Fibroblast of skin of right quadriceps (primary cell): ENCODE measurements at places on chromosomes 1 and 21.

GRCh38 chr1:184941735-184942134 is 32.6 kb downstream of the NIBAN1 start:
- no peak for DNase-seq

DNA sequence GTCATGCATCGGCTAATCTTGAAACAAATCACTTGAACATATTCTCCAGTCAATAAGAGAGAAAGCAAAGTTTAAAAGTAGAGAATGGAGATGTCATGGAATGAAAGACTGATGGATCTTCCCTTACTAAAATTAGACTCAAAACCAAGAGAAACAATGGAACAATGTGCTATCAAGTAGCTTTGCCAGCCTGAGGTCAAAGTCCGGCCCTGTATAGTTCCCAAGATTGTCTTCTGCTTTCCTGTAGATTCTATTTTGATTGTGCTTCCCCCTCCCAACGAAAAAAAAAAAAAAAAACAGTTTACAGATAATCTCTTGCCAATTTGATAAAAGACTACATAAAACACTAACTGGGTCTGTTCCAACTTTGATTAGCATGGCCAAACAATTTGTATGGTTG is 40.8 kb upstream of the KIRREL1 start:
- DNase-seq = no peak

GRCh38 chr1:59401581-59401980 is 104.7 kb downstream of the FGGY start:
- peak; percentile 34 for DNase-seq

DNA sequence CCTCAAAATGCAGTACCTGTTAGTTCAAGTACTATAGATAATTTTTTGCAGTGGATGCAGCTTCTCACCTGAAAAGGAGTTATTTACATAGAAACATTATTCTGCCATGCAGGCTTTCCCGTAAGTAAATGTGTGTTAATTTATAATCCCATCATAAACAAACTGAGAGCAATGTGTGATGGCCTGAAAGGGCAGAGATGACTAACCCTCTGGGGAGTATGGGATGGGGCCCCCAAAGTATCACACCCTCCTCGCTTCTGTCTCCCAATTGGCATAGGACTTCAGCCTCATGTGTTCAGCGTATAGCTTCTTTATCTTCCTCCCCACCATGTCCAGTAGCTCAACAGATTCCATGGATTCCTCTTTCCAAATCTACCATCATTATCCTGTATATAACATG is 7.6 kb downstream of the HMGCL start:
- no peak for DNase-seq

DNA sequence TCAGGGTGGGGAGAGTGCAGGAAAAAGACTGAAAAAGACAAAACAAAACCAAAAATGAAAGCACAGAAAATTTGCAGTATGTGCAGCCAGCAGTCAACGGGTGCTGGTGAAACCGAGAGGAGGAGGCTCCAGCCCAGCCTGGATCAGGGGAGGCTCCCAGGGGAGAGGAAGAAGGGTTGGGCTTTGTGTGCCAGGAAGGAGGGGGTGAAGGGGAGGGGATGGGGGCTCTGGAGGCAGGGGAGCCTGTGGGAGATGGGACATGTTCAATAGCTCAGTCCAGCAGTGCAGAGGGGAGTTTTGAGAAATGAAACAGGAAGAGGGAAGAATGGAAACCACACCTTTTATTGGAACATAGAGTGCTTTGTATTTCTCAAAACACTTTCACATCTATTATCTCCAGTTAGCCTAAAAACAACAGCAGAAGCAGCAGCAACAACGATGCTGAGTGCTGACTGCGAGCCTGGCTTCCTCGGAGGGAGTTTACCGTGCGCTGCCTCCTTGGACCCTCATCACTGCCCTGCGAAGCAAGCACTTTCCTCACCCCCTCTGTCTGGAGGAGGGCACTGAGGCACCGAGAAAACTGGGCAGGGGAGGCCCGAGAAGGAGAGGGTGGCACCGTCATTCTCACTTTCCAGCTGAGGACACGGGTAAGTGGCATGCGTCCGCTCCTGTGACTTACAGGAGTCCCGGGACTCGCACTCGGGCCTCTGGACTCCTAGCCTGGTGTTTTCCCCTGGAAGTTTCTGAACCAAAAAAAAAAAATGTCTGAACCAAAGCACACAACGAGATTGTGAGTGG is 62.9 kb downstream of the MDM4 start:
- DNase-seq = no peak

- DNase-seq = no peak
Measured at GRCh38 chr1:1826356-1827088, 48.3 kb upstream of the NADK start.

GRCh38 chr1:200653022-200653462 is 16.7 kb downstream of the DDX59 start:
- DNase-seq = no peak

GRCh38 chr1:44072204-44072603 is 40.9 kb upstream of the SLC6A9 start:
- peak; percentile 92 for DNase-seq

- no peak for DNase-seq
Measured at GRCh38 chr1:76106251-76106650, 31.7 kb downstream of the ST6GALNAC3 start.

GRCh38 chr1:157431751-157432150 is 120.6 kb downstream of the FCRL5 start:
- DNase-seq = peak; percentile 1

DNA sequence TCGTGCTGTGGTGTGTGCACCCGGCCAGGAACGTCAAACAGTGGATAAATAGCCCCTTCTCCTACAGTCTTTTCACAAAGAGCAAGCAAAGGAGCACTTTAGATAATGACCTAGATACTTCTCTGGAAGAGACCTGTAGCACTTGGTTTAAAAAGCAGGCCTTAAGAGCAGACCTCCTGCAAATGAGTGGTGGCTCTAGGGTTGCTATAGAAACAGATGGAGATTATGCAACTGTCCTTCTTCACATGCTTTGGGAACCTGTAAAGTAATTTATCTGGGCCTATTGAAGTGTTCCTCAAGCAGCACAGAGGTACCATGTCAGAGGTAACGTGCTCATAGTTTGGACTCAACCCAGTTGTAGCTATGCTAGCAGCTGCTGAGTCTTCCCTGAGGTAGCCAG is 208.2 kb upstream of the KIAA0040 start:
- no peak for DNase-seq

GRCh38 chr21:31576428-31576827 is 83.1 kb upstream of the SOD1 start:
- DNase-seq = peak; percentile 27

DNA sequence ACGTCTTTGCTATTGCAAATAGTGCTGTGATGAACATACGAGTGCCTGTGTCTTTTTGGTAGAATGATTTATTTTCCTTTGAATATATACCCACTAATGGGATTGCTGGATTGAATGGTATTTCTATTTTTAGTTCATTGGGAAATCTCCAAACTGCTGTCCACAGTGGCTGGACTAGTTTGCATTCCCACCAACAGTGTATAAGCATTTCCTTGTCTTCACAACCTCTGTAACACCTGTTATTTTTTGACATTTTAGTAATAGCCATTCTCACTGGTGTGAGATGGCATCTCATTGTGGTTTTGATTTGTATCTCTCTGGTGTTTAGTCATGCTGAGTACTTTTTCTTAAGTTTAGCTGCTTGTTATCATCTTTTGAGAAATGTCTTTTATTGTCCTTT is 215.0 kb downstream of the FMN2 start:
- DNase-seq = peak; percentile 77

DNA sequence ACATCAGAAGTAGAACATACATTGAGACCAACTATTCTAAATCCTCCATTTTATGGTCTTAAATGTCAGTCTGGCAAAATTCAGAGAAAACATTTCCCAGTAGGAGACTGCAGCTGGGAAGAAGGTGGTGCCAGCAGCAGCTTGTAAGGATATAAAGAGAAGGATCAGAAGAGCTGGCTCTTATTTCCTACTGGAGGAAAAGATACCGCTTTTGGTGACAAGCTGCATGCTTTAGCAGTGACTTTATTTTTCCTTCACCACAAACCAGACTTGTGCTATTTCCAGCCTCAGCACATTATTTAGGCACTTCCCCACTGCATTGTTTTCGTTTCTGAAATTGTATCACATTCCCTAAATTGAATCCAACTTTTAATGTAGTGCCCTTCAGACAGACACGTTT is 28.4 kb downstream of the RNF11 start:
- peak; percentile 95 for DNase-seq

DNA sequence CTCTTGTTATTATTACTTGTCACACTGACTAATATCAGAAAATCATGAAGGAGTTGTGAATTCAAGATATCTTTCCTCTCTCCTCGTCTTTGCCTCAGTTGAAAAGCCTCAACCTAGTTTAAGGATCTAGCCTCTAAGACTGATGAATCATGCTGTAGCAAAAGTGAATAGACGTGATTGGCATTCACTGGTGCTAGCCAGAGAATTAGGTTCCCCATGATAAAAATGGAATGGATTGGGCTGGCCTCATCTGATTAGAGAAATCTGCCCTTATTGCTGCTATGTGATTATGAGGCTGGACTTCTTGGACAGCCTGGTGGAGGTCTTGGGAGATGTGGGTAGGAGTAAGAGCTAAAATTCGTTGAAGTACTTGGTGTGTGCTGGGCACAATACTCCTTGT is 208.2 kb downstream of the BACH1 start:
- DNase-seq = no peak

DNA sequence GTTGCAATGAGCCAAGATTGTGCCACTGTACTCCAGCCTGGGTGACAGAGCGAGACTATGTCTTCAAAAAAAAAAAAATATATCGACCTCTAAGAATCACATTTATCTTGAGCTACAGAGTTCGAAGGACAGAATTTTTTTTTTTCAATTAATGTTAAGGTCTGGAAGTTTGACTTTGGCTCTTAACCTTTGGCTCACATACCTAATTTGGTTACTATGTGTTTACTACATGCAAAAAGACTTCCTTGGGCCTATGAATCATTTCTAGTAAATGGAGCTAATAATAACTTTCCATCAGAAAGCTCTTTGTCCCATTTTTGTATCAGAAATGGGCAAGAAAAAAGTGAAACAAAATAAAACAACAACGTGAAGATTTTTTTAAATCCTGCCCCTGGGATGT is 351.2 kb downstream of the SMYD3 start:
- peak; percentile 61 for DNase-seq

DNA sequence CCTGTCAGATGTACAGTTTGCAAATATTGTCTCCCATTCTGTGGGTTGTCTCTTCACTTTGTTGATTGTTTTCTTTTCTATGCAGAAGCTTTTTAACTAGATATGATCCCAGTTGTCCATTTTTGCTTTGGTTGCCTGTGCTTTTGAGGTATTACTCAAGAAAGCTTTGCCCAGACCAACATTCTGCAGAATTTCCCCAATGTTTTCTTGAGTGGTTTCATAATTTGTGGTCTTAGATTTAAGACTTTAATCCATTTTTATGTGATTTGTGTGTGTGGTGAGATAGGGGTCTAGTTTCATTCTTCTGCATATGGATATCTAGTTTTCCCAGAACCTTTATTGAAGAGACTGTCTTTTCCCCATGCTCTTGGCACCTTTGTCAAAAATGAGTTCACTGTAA is 116.9 kb downstream of the DUSP10 start:
- DNase-seq = no peak

GRCh38 chr1:29803486-29803885 is 567.2 kb downstream of the PTPRU start:
- no peak for DNase-seq

DNA sequence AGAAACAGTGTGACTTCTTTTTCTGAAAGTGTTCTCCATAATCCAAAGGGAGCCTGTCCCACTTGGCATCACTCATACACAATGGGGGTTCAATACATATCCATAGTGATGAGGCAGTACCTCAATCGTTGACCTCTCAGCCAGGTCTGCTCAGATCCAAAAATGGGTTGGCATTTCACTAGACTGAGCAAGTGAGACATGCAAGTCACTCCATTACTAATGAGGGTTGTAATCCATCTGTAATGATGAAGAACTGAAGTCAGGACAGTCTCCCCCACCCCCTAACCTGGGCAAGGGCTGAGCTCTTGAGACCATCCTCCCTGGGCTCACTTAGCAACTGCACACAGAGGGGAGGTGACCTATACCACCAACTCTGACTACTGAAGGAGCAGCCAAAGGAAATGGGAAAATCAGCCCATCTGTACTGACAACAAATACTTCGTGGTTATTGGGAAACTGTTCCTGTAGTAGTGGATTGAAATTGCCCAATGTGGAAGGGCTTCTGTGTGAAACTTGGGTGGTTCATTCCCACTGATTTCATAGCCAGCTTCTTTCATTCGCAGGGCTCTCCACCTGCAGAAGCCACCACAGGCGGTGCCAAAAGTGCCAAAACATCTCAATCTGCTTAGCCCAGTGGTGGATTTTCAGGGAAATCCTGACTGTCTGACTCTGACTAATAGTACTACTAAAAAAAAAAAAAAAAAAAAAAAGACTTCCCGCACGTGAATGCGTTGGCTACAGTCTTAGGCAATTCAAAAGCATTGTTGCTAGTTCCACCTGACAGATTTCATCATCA is 5.0 kb downstream of the NGF start:
- DNase-seq = peak; percentile 87

- no peak for DNase-seq
Measured at GRCh38 chr1:34755961-34756360, 1.1 kb downstream of the GJB5 start.

DNA sequence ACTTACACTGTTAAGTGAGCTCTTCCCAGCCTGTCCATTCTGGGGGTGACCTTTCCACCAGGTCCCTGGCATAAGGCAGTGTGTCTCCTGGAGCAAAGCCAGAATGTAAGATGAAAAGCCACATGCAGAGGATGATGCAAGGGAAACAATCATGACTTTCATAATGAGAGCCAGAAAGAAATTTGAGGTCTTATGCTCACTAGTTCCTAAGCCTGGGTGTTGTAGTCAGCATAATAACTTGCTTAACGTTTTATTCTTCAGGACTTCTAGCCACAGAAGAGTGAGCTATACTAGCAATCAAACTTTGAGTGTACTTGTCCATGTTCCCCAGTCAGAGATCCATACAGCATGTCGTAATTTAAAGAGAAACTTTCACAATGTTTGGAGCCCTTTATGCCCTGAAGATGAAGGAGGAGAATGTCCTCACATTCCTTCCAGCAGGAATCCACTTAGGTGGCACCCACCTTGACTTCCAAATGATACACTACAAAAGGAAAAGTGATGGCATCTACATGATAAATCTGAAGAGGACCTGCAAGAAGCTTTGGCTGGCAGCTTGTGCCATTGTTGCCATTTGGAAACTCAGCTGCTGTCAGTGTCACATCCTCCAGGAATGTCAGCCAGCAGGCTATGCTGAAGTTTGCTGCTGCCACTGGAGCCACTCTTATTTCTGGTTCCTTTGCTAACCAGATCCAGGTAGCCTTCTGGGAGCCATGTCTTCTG is 60.5 kb upstream of the FOXD3 start:
- DNase-seq = no peak
